ENCODE measurements at places on chromosomes 2 and 18. TPM values are rescaled to one million over a fixed set of nuclear protein-coding genes. Genes with fewer than 3 reads are reported as not detected.

Gene RNF144A
- 0.56 TPM for total RNA-seq

Gene CCDC178
- not detected for total RNA-seq

Gene EPC2
- 52.6 TPM for total RNA-seq

Gene RAX
- not detected for total RNA-seq

Gene NRP2
- total RNA-seq, result 10.2 TPM

Gene GPR39
- not detected for total RNA-seq

Gene CROCC2
- total RNA-seq, result not detected

Gene SKOR2
- not detected for total RNA-seq

Gene NEURL3
- total RNA-seq, result not detected
